Right ventricle myocardium superior (tissue), 1 donor: ENCODE measurements at places on chromosomes 4 and X.
A peak's percentile ranks its signal among the peaks of the same experiment; 100 is the strongest.

DNA sequence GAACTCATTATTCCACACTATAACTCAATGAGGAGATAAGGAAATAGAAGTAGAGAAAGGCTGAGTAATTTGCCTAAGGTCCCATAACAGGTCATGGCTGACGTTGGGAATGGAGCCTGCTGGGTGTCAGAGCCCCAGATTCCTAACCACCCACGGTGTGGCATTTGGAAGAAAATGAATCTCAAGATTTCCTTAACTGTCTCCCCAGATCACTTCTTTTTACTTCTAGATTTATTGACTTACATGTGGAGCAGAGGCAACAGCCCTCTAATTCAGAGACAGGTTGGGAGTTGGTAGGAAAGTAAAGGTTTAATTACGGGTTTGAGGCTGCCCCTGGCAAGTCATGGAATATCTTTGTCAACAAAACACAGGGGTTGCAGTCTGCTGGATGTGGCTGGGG, 134.0 kb downstream of the ARHGAP10 start:
- DNase-seq = no peak

- no peak for DNase-seq
These were observed 11.2 kb upstream of the HGFAC start for GRCh38 chr4:3430524-3430923.

DNA sequence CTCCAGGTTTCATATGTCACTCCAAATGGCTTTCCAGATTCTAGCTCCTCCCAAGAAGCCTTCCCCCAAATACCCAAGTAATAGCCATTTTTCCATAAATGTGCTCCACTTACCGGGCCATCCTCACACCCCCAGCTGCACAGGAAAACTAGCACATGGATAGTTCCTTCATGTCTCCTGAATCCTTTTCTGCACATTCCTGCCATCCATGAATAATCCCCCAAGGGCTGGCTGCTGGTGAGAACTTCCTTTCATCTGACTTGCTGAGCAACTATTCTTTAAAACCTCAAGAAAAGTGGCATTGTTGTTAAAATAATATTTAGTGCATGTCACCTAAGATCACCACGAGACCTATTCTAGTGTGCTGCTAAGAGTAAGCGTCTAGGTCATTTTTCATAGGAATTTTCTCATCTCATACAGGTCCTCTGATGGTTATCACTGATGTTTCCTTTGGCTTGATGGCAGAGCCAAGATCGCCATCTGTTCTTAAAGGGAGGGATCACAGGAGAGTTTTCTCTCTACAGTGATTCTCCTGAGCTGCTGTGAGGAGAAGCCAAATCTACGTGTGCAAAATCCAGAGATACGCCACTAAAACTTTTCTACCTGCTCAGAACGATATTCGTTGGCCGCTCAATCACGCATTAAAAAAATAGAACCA, 71.3 kb downstream of the MAP3K15 start:
- no peak for DNase-seq

DNA sequence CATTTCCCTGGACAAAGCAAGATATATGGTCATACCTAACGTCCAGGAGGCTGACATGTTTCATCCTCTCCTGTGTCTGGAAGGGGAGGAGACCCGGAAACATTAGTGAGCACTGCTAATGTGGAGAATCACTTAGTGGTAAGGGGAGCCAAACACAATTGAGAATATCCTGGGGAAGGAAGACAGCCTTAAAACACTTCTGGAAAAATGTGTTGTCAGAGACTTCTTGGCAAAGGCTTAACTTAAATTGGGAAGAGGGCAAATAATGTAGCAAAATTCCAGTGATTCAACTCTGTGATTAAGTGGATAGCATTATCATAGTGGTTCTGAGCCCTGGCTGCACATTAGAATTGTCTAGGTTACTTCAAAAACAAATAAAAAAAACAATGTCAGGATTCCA, 39.5 kb downstream of the SPARCL1 start:
- DNase-seq = no peak

GRCh38 chr4:161937596-161937995, 226.2 kb downstream of the FSTL5 start:
- DNase-seq = no peak

- no peak for DNase-seq
These were observed 107.6 kb downstream of the GASK1B start for GRCh38 chr4:158065176-158065575.

- DNase-seq = no peak
These were observed 120.5 kb downstream of the ADGRL3 start for GRCh38 chr4:61320631-61321030.

DNA sequence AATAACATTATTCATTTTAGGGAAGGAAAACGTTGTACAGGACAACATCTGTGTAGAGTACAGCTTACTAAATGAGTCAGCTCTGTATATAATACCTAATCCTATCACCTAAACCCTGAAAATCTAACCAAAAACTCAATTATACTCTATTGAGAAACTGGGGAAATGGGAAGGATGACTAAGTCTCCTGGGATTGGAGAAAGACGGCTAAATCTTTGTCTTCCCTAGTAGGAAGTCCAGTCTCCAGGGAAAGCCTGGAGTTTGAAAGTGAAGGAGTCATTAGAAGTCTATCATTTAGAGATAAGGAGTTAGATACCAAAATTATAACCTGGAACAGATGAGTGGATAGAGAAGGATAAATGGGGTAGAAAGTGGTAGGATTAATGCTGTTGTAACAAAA, 286.5 kb downstream of the STK32B start:
- no peak for DNase-seq

GRCh38 chrX:9231491-9231890, 197.6 kb upstream of the FAM9B start:
- no peak for DNase-seq

DNA sequence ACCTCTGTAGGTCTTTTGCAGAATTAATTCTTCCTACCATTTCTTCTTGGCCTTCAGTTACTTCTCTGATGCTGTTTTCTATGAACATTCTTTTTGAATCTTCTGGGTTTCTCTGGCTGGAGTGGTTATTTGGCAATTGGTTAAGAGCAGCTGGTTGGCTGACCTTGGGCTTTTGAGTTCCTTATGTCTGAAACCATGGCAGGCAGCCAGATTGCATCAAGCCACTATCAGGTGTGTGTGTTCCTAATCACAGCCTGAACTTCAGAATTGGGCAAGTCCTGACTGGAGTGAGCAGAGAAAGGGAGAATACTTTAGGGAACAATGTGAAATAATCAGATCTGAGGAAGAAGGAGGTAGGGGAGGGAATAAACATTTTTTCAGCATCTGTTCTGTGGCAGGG, 90.2 kb downstream of the ARHGAP10 start:
- peak; percentile 88 for DNase-seq

DNA sequence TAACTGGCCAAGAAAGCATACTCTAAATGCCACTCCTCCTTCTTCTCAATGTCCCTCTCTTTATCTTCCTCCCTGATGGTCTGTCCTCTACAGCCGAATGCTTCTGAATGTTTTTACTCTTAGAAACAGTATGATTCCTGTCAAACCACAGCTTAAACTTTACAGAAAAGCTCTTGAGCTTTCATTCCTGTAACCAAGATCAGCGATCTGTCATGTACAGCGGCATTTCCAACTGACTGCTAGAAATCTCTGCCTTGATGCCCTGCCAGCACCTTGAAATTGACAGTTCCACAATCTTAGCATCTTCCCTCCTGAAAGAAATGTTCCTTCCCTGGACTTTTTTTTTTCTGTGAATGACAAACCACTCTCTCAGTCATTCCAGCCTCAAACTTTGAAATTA, 11.5 kb upstream of the GATB start:
- no peak for DNase-seq

- DNase-seq = no peak
These were observed 443.9 kb upstream of the INTU start for GRCh38 chr4:127188847-127189246.

DNA sequence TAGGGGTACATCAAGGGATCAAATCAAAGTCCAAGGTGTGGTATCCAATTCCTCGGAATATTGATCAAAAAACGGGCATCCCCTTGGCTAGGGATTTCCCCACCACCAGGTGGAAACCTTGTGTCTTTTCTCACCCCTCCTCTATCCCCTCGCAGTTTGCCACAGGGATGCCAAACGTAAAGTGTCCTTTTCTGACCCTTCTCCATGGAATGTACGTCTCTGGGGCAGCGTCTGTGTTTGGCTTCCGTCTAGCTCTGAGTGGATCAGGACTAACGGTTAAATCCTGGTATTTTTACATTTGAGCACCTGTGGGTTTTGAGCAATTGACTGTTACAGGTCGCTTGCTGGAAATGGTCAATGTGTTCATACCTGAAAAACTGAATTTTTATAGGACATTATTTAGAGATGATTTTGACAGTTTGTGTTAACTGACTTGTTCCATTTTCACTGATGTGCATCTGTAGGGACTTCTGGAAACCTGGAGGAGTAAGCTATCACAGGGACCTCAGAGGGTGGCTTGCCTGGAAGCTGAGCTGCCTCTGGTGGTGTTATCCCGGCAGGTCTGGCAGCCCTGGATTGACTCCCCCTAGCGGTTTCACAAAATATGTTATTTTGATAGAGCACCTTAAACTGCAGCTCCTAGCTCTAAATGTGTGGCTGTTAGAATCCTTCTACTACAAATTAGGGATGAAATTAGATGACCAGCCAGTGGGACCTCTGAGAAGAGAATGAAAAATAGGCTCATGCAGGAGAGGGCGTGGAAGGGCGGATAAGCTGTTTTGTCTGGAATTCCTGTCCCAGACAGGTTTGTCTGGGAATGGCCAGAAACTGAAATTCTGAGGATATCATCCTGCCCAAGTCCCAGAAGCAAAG, 8.8 kb upstream of the MGST2 start:
- DNase-seq = no peak

GRCh38 chr4:84219656-84220055, 279.4 kb downstream of the NKX6-1 start:
- DNase-seq = no peak

- no peak for DNase-seq
These were observed 71.6 kb upstream of the NFKB1 start for GRCh38 chr4:102429553-102429952.

DNA sequence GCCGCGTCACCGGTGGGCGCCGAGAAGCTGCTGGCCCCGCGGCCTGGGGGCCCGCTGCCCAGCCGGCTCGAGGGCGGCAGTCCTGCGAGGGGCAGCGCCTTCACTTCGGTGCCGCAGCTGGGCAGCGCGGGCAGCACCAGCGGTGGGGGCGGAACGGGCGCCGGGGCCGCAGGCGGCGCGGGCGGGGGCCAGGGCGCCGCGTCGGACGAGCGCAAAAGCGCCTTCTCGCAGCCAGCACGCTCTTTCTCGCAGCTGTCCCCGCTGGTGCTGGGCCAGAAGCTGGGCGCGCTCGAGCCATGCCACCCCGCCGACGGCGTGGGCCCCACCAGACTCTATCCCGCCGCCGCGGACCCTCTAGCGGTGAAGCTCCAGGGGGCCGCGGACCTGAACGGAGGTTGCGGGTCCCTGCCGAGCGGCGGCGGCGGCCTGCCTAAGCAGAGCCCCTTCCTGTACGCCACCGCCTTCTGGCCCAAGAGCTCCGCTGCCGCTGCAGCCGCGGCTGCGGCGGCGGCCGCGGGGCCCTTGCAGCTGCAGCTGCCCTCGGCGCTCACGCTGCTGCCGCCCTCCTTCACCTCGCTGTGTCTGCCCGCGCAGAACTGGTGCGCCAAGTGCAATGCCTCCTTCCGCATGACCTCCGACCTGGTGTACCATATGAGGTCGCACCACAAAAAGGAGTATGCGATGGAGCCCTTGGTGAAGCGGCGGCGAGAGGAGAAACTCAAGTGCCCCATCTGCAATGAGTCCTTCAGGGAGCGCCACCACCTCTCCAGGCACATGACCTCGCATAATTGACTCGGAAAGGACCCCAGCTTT, 5.6 kb downstream of the PRDM8 start:
- peak; percentile 62 for DNase-seq

DNA sequence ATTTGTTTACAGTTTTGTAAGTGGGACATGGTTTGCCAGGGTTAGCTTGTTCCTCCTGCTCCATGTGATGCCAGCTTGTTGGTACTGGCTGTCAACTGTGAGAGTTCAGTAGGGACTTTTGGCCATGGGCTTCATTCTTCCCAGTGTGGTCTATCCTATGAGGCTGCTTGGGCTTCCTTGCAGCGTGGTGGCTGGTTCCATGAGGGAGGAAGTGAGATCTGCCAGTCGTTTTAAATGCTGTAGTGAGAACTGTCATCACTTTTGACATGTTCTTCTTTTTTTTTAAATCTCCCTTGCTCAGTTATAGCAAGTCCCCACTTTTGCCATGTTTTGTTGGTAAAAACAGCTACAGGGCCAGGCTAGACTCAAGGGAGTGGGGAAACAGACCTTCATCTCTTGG, 15.9 kb downstream of the NSD2 start:
- no peak for DNase-seq

GRCh38 chrX:91079342-91080114, 355.1 kb upstream of the PABPC5 start:
- DNase-seq = no peak

DNA sequence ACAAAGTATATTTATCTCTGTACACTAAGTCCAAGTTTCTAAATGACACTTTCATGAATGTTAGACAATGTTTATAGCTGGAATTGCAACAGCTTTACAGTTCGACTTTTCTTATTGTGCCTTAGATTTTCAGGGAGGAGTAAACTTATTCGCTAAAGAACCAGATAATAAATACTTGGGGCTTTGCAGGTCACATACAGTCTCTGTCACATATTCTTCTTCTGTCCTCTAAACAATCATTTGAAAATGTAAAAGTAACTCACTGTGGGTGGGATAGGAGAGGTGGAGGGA, 132.6 kb downstream of the SPRY1 start:
- DNase-seq = no peak

- DNase-seq = no peak
These were observed 151.8 kb downstream of the SMIM20 start for GRCh38 chr4:26065833-26066232.

GRCh38 chr4:139227729-139228404, 50.8 kb upstream of the ELF2 start:
- DNase-seq = no peak

- DNase-seq = no peak
These were observed 220.3 kb upstream of the TENM3 start for GRCh38 chr4:182022909-182023308.

DNA sequence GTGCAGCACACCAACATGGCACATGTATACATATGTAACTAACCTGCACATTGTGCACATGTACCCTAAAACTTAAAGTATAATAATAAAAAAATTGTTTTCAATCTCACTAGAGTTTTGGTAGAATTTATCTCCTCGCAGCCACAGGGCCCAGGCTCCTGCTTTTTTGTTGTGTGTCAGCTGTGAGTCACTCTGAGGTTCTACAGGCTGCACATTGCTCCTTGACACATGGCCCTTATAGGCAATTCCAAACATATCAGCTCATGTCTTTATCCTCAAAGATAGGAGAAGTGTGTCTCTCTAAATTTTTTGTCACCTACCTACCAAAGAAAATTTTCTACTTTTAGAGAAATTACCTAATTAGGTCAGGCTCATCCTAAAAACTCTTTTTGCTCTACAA, 252.1 kb upstream of the ADGRL3 start:
- DNase-seq = no peak

GRCh38 chr4:16122308-16122711, 38.5 kb upstream of the PROM1 start:
- DNase-seq = no peak

- no peak for DNase-seq
These were observed 81.3 kb upstream of the JADE1 start for GRCh38 chr4:128728190-128728589.

DNA sequence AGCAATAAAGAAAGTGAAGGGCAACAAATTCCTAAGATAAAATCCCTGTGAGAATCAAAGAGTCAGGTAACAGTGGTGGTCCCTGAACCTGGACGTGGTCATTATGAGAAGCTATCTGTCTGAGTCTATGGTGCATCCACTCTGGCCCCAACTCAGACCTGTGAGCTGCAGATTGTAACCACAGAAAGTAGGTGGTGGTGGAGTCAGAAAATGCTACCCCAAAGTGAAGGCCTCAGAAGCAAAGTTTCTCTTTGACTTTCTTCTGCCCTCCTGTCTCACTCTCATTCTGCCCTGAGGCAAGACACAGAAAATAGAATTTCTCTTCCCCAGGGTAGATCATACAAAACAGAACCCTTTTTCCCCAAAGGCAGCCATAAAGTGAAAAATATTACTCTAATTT, 84.1 kb upstream of the NEIL3 start:
- DNase-seq = no peak
